ENCODE measurements at places on chromosomes 12 and 14. TPM values are rescaled to one million over a fixed set of nuclear protein-coding genes. Genes with fewer than 3 reads are reported as not detected.

Gene DPY19L2
- total RNA-seq = 0.67 TPM

- DNase-seq = peak; percentile 76
Observed at GRCh38 chr14:76386944-76387782, 11.2 kb downstream of the ESRRB start.

GRCh38 chr14:95522116-95522515 lies 5.7 kb upstream of the SYNE3 start:
- no peak for DNase-seq

- DNase-seq = peak; percentile 73
Observed at GRCh38 chr12:54032627-54033100, at the start of gene HOXC5. Gene HOXC5 (plus strand): TSS chr12:54033050. CDS start chr12:54033123, 73 bp downstream.

Gene ZNF385A
- 1.3 TPM for total RNA-seq

Gene PAPLN
- 0.65 TPM for total RNA-seq

- DNase-seq = no peak
Observed at GRCh38 chr14:80278293-80279023, 67.2 kb upstream of the DIO2 start.

- DNase-seq = no peak
Observed at GRCh38 chr12:42593874-42594273, 4.3 kb upstream of the PRICKLE1 start.

- no peak for DNase-seq
Observed at GRCh38 chr12:127174881-127175280, 1092.1 kb upstream of the TMEM132C start.

GRCh38 chr14:74531467-74531866 lies 37.9 kb downstream of the ISCA2 start:
- peak; percentile 24 for DNase-seq

DNA sequence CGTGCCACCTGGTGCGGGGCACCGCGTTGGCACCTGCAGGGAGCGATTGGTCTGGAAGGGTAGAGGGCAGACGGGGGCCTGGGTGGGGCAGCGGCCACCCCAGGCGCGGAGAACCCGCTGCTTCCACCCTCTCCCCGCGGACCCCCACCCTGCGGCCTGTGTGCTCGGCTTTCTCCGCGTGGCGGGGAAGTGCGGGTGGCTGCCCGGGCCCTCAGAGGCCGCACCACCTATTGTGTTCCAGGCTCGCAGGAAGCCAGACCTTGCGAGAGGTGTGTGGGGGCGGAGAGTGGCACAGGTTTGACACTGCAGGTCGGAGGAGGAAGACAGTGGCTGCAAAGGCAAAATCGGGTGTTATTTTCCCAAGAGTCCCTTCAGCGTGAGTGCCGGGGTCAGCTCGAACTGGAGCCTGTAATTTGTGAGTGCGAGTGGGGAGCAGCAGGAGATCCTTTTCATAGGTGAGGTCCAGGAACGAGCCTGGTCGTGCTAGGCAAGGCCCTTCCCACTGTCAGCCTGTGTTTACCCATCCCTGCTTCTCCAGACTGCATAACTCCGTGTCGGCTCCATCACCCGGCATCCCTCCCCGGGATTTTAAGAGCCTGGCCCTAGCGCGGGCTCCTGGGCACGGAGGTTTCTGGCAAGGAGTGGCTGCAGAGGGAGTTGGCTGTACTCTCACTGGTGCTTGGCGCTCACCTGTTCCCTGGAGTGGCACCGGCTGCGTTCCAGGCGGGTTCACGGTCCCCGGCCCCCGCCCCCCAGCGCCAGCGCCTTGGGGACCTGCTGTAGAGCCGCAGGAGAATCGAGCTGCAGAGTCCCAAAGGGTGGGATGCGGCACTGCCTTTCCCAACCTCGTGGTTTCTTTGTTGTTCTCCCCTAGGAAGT lies 935 bp downstream of the TBC1D30 start:
- peak; percentile 27 for DNase-seq

Gene LIN7A
- total RNA-seq = not detected

All from activated CD4-positive, alpha-beta memory T cell treated with anti-CD3 and anti-CD28 coated beads for 36 hours (primary cell).